Endodermal cell (in vitro differentiated cells): ENCODE measurements at places on chromosomes 3 and 15.
A peak's percentile ranks its signal among the peaks of the same experiment; 100 is the strongest.

GRCh38 chr15:88284318-88284998 lies 27.9 kb upstream of the NTRK3 start:
- DNase-seq = no peak

DNA sequence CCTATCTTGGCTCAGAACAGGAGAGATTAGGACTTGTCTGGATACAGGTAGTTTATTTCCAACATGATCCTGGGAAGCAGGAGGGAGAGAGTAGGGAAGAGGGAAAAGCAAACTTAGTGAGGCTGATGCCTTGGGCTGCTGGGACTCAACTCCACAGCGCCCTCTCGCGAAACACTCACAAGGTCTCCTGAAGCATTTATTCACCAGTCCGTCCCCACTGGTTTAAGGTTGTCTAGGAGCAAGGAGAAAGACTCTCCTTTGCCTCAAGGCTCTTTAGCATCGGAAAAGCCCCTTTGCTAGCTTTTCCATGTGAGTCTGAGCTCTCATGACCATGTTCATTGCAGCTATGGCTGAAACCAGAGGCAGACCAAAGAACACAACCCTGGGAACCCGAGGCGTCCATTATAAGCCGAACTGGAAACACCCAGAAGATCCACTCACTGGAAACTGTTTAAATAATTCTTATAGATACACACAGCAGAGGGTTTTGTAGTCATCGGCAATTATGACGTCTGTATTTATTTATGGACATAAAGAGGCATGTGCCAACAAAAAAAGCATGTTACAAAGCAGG lies 244.5 kb downstream of the CD47 start:
- peak; percentile 94 for DNase-seq

GRCh38 chr15:78752492-78753358 lies 58.5 kb downstream of the ADAMTS7 start:
- DNase-seq = no peak

GRCh38 chr3:157832588-157832987 lies 273.6 kb downstream of the SHOX2 start:
- no peak for DNase-seq

DNA sequence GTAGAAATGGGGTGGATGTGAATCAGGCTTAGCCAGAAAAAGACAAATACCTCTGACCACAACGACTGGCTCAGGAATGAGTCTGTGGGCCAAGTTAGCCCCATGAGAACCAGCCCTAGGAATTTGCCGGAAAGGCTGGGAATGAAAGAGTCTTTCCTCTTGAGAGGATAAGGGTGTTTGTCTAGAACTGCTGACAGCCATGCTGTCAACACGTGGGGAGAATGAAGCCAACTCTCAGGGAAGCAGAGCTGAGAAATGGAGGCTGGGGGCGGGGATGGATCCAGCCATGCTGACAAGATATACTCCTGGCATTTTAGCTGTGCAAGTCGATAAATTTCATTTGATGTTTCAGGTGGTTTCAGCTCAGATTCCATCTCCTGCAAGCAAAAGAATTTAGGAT lies 10.6 kb upstream of the SLC6A1 start:
- DNase-seq = no peak

GRCh38 chr3:177179281-177180067 lies 17.8 kb downstream of the TBL1XR1 start:
- DNase-seq = no peak

DNA sequence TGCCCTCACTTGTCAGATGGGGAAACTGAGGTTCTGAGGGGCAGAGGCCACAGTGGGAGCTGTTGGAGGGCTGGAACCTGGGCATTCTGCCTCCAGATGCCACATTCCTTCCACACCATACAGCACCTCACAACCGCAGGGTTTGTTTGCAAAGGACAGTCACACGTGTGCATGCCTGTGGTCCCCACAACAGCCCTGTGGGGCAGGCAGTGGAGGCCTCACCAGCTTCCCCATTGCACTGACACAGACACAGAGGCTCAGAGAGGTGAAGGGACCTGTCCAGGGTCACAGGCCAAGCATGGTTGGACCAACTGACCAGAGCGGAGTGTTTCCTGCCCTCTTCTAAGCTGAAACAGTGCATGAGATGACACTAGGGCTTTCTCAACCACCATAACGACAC lies 75.2 kb upstream of the SEC13 start:
- DNase-seq = no peak

- peak; percentile 60 for DNase-seq
Measured at GRCh38 chr15:86077070-86077469, 2.6 kb upstream of the AGBL1 start.

GRCh38 chr3:13598201-13598600 lies 49.3 kb downstream of the FBLN2 start:
- no peak for DNase-seq

DNA sequence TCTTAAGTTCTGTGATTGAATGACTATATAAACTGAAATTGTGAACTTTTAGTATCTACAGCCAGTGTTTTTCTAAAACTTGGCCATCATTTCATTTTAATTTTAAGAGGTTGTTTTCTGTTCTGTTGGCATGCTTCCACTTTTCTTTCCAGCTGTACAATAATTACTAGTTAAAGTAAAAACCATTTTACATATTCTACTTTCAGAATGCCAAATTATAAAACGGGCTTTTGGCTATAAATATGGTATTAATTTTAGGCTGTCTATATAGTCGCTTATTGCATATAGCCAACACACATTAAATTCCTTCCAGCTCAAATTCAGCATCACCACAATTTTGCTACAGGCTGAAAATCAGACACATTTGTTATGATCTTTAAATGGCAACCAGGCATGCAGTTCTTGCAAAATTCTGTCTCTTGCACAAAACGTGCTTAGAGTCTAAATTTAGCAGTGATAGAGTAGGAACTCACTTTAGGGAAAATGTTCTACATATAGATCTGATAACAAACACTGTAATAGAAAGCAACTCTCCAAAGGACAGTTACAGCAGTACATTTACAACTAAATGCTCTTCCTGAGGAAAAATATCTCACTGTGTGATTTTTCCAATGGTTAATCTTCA lies 81.1 kb downstream of the BTD start:
- DNase-seq = no peak

DNA sequence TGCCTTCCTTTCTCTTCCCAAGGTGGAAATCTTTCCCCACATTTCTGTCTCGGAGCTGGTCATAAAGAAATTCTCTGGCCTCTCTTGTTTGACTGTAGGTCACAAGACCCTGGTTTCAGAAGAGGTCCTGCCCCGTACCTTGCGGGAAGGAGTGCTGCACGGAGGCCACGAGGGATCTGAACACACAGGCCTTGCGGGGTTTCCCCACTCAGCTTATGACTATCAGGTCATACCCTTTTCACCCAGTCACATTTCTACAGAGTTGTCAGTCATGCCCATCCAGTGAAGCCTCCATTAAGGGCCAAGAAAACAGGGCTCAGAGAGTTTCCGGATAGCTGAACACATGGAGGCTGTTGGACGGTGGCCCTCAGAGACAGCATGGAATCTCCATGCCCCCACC lies 54.7 kb upstream of the ATP13A3 start:
- DNase-seq = no peak

- no peak for DNase-seq
Measured at GRCh38 chr3:136657526-136657925, 94.7 kb downstream of the STAG1 start.

DNA sequence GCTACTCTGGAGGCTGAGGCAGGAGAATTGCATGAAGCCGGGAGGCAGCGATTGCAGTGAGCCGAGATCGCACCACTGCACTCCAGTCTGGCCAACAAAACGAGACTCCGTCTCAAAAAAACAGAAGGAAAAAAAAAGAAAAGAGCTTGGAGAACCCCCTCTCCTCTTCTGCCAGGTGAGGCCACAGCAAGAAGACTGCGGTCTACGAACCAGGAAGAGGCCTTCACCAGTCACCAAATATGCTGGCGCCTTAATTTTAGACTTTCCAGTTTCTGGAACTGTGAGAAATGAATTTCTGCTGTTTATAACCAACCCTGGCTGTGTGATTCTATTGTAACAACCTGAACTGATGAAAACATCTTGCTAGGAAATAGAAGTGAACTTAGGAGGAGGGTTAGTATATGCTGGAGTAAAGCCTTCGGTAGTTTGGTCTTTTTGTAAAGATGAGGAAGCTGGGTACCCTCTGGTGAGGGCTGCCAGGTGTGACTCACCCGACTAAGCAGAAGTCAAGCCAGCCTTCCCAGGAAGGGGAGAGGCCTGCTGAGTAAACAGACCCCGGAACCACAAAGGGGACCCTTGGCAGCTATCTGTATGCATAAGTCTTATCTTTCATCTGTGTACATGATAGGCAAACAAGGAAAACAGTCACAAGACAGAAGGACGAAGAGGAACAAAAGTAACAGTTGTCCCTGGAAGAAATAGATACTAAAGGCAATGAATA lies 78.7 kb downstream of the KLF13 start:
- no peak for DNase-seq

GRCh38 chr3:118075873-118076272 lies 958.8 kb downstream of the IGSF11 start:
- no peak for DNase-seq

GRCh38 chr15:71800835-71801745 lies 9.3 kb upstream of the NR2E3 start:
- peak; percentile 78 for DNase-seq

DNA sequence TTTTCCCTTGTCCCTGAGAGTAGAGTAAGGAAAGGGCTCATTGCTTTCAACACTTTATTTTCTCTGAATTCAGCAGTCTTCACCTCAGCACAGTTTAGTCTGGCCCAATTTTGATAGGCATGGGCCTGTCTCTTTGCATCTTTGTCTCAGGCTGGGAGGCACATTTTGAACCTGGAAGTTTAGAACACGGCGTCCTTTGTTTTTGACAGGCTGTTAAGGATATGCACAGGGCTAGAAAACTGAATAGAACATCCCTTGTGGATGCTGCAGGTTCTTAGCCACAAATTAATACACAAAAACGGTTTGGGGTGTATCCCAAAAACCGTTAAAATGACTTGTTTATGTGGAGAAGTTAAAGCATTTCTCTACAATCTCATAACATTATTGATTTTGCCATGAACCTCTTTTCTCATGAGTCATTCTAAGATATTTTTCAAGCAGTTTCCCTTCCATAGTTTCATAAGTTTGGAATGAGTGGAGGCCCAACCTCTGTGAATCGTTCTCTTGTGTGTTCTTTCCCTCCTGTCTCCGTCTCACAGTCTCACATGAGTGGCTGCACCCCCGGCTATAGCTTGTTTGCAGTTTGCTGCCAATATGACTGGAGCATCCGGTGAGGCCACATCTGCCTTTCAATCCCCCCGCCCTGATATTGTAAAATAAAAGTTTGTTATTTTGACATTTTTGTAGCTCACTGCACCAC lies 192.9 kb upstream of the EIF1B start:
- no peak for DNase-seq

GRCh38 chr15:85710340-85710842 lies 84.3 kb downstream of the KLHL25 start:
- DNase-seq = no peak
